NCI-H460 (cell line): ENCODE measurements at places on chromosomes 1 and 21.

DNA sequence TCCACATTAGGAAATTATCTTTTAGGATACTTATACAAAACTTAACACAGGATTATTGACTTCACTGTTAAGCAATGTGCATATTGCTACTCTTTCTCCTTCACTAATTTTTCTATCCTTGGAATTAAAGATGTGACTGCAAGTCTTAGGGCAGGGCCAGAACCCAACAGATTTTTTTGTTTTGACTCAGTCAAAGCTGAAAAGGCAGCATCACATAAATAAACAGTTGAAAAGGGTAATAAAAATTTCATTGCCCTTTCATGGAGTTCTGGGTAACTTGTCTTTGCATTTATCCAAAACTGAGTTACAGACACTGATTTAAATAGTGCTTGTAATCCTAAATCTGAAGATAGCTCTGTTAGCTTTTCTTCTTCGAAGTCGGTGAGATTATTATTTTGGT, 1.9 kb upstream of the TMEM35B start:
- DNase-seq, result no peak

GRCh38 chr21:41152147-41152546, 15.8 kb upstream of the BACE2 start:
- no peak for DNase-seq

- DNase-seq, result peak; percentile 27
Observed at GRCh38 chr1:9494936-9495758, 44.1 kb upstream of the SLC25A33 start.

DNA sequence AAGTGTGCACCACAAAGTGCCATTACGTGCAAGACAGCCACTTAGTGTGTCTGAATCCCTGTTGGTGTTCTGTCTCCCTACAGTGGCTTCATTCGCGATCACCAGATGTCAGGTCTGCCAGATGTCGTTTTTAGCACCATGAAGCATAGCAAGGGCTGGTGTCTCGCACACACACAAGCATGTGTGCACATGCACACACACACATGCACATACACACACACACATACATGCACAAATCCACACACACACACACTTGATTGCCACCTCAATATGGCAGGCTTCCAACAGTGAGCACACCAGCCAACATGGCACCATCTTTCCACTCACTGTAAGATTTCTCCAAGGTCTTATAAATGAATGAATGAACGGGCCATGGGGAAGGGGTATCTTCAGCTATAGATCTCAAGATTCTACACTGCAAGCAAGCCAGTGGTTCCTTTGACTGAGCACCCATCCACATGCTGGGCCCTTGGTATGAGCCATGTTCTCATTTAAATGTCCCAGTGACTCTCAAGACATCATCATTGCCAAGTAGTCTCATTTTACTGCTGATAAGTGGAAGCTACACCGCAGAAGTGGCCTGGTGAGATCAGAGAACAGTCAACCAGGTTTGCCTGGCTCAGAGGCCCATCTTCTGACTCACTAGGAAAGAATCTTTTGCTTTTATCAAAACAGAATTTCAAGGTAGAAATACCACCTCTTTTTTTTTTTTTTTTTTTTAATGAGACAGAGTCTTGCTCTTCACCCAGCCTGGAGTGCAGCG, 84.9 kb downstream of the SIM2 start:
- no peak for DNase-seq

DNA sequence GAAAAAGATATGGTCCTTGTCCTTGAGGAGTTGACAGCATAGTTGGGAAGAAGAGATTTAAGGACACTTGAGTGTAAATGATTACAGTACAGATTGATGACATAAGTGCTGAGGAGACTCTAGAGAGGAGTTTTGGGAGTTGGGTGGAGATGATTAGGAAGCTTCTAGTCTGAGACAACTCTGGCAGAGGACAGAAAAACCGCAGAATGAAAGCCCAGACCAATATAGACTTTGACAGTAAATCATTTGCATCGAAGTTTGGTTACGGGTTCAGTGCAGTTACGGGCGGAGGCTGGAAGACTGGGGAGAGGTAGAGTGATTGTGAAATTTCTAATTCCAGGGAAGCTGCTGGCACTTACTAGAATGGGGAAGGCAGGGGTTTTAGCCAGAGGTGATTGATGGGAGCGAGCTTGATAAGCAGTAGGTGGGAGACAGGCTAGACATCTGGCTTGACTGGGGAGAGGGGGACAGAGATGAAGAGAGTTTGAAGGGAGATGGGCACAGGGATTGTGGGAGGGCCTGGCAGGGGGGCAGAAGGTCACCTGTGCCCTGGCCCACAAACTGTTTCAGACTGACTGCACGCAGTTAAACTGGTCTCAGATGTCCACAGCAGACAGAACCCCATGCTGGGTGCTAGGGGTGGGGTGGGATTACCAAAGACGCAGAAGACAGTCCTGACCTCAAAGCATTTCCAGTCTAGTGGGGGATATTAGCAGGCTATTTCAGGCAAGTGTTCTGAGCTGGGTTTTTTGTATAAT, 20.1 kb downstream of the SH2D2A start:
- no peak for DNase-seq

DNA sequence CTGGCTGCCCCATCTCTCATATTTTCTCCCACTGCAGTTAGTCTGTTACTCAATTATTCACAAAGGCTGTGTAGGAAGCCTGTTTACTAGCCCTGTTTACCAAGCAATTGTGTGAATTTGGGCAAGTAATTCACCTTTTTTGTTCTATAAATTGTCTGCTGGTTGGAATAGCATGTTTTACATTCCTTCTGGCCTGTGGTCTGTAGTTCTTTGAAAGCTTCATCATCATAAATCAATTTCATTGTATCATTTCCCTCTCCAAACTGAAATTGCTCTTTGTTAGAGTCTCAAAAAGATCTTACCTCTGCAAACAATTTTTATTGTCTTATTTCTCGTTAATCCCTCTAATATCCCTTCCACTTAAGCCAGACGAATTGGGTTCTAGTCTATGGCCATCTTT, 1059.5 kb upstream of the ADGRL4 start:
- no peak for DNase-seq

DNA sequence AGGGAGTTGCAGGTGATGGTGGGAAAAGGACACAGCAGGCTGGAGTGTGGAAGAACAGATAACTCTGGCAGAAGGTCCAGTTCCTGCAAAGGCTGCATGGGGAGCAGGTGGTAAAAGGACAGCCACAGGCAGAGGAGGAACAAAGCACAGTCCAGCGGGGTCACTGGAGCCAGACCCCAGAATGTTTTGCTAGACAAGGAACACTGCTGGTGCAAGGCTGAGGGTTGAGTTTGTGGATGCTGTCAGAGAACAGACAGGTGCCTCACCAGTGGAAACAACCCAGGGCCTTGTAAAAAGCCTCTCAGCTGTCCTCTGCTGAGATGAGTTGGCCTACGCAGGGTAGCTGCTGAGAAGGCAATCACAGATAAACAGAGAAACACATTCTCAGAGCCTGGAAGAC, 101.7 kb downstream of the SSBP3 start:
- no peak for DNase-seq

DNA sequence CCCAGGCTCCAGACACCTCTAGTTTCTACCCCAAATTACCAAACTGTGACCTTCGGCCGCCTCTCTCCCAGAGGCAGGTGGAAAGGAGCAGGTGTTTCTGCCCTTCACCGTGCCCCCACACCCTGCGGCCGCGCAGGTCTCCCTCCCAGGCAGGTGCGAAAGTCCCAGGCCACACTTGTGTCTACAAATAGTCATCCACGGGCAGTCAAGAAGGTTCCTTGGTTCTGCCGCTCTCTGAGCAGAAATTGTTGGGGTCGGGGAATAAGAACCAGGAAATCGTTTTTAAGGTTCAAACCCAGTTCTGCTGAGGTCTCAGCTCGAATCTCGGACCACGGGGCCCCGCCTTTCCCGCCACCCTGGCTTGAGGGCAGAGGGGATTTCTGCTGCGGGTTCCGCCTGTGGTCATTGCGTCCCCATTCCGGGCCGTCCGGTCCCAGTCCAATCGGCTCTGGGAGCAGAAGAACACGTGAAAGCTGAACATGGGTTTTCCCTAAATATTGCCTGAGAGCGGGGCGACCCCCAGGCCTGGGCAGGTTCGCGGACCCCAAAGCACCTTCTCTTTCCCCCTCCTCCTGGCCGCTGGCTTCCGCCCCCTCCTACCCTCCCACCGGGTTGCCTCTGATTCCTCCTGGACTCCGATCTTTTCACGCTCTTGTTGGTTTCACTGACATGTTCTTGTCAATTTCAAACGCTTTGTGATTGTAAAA, 1.2 kb upstream of the ATF3 start:
- no peak for DNase-seq

- no peak for DNase-seq
Observed at GRCh38 chr1:165152727-165153126, 203.8 kb downstream of the LMX1A start.

DNA sequence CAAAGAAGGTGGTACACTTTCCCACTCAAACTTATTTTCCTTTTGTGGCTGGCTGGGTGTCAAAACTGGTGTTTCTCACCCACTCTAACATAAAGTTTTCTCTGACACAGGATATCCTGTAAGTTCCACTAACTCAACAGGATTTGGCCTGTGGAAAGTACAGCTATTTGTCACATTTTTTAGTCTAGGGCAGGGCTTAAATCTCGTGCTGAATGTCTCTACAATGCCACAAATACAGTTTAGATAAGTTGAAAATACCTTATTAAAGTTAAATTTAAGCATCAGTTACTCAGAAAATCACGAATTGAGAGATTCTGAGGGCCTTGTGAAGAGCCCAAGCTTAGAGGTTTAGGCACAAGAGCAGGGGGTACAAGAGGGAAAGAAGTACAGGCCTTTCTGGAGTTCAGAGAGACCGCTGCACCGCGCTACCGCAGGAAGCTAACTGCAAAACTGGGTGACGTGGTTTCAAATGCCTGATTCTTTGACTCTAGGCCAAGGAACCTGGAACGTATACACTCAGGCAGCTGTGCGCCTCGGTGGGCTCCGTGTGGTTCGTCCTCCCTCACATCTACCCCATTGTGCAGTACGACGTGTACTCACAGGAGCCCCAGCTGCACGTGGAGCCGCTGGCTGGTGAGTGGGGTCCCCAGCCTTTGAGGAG, 23.4 kb upstream of the PWP2 start:
- no peak for DNase-seq

- DNase-seq, result no peak
Observed at GRCh38 chr1:164648636-164649035, 89.7 kb downstream of the PBX1 start.

DNA sequence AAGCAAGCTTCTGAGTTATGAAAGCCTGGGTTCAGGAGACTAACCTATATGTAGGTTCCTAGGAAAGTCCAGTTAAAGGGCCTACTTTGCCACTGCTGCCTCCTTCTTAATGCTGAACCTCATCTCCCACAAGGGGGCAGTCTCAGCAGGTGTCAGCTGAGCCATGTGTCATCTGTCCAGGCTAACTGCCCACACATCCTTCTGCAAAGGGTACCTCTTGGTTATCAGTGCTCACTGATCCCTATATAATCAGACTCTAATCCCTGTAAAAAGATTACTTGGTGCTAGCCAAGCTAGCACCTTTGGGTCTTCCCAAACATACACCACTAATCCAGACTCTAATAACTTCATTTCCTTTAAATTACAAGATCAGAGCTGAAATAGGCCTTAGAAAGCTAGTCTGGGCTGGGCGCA, 9.0 kb downstream of the PRDX1 start:
- peak; percentile 68 for DNase-seq

DNA sequence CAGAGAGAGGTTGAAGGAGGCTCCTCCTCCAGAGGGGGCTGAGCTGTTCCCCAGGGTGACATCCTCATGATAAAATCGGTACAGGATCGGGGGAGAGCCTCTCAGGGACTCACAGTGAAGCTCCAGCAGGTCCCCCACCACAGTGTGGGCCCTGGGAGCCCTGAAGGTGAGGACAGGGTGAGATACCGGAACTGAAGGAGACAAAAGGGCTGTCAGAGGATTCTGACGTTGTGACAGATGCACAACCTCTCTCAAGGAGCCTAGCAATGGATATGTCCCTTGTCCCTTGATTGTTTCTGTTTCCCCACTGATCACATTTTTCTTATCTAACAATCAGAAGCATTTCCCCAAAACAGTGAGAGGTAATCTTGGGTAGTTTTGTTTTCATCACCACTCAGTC, 5.2 kb downstream of the FCRL3 start:
- DNase-seq, result no peak

DNA sequence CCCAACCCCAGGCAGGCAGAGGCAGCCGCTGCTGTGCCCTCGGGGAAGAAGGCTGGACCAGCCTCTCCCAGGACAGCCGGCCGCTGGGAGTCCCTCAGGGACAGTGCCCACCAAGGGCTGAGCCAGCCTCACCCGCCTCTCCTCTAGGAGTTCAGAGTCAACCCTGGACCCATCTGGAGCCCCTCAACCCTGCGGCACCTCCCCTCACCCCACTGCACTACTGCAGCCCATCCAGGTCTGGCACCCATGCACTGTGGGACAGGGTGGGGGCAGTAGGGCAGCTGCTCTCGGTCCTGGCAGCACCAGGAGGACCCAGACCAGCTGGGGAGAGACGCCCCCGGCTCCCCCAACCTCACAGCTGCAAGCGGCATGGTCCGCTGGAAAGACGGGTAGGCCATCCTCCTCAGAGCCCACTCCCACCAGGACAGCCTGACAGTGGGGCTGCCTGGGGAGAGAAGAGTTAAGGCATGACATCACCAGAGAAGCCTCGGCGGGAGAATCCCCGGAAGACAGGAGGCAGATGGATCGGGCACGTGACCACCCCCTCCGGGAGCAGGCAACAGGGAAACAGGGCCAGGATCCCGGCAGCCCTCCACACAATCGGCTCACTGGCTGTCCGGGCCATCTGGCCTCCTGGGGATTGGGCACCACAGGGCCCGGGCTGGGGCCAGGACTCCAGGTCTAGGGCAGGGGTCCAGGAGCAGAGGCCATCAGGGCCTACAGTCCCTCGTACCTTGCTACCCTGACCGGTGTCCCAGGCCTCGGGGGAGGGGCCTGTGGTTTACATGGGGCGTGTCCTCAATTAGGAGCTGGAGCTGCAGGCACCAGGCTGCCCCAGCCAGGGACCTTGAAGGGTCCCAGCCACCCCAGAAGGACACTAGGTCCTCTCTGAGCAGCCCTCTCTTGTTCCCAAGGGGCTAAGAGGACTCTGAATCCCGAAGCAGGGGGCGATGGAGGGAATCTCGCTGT, 3.1 kb downstream of the ACAP3 start:
- no peak for DNase-seq

DNA sequence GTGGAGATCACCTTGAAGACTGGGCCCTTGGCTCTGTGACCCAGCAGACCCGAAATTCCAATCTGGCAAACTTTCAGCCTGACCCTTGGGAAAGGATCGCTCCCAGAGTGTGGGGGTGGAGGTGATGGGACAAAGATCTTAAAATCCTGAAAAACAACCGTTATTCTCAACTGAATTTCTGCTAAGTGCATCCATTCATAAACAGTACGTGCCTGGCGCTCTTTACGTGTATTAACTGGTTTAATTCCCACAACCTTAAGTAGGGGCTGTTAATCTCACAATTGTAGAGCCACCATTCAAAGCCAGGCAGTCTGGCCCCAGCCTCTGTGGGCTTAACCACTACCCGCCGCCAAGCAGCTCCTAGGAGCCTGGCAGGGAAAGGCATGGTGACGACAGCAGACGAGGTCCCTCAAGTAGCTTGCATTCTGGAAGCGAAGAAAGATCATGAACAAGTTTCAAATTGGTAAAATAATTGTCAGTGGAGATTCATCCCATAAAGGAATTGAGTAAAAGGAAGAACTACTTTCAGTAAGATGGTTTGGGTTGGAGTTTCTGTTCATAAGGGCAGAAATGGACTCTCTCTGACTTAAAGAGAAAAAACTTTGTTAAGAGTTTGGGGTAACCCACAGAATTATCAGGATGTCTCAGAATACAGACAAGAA, 11.4 kb upstream of the RGS16 start:
- DNase-seq, result peak; percentile 68

- DNase-seq, result no peak
Observed at GRCh38 chr1:168408884-168409283, 128.2 kb downstream of the TBX19 start.
